ENCODE measurements at places on chromosomes 5 and 9.

DNA sequence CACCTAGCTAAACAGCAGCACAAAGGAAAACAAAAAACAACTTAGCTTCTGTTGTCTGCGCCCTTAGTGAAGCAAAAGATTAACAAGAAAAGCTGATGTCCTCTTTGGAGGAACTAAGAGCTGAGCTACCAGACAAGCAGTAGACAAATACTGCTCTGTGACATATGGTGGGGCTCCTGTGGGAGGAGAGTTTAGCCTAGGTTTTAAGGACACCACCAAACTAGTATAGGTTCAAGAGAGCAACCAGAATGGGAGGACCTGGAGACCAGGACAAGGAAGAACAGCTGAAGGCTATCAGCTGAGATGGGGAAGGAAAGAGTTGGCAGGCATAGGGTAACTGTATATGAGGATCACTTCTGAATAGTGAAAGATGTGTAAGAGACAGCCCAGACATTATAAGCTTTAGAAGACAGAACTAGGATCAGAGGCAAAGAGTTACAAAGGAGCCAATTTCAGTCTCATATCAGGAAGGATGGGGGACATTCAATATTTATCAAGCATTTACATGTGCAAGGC, 27.2 kb downstream of the FBXW2 start:
- DNase-seq, result no peak

GRCh38 chr5:143642791-143643190, 169.2 kb upstream of the HMHB1 start:
- no peak for DNase-seq

- no peak for DNase-seq
Measured at GRCh38 chr9:133372144-133372543, 3.7 kb downstream of the SURF4 start.

DNA sequence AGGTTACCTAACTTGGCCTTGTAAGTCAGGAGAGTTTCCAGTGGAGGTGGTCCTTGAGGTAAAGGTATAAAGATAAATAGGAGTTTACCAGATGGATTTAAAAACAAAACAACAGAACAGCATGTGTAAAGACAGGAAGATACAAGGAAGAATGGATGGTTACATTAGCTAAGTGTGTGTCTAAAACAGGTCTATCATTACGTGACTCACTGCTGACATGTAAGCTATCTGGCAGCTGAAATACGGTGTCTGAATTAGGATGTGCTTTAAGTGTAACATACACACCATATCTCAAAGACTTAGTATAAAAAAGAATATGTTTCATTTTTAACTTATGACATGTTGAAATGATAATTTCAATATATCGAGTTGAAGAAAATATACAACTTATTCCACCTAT, 405.1 kb upstream of the ADAMTSL1 start:
- DNase-seq, result no peak

DNA sequence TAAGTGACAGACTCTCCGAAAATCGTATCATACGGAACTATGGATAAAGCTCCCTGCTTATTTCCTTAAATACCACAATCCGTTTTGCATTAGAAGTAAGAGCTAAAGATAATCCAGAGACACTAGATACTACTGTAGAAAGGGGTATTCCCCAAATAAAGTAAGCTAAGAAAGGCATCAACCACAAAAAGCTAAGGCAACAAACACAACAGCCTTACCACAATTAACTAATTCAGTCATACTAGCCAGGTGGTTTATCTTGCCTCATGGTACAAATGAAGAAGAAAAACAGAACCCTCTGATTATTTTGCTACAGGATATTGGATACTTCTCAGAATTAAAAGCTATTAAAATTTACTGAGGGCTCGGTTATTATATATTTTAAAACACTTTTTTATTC, 14.1 kb downstream of the ERP44 start:
- no peak for DNase-seq

- DNase-seq, result no peak
Measured at GRCh38 chr5:170338933-170339779, 41.6 kb upstream of the LCP2 start.

GRCh38 chr9:92141144-92142129, 26.2 kb upstream of the SPTLC1 start:
- no peak for DNase-seq

DNA sequence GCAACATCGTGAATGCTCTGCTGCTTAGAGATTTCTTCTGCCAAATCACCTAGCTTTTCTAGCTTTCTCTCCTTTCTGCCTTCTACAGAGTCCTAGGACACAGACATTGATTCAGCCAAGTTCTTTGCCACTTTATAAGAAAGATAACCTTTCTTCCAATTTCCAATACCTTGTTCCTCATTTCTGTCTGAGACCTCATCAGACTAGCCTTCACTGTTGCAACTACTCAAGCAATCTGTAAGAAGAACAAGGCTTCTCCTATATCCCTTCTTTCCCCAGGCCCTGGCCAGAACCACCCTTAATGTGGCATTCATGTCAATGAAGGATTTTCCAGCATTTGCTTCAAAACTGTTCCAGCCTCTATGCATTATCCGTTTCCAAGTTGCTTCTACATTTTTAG, 24.3 kb downstream of the FBXO10 start:
- no peak for DNase-seq

GRCh38 chr9:128683340-128684064, 5.5 kb upstream of the SET start:
- DNase-seq, result no peak

GRCh38 chr5:55306641-55307382, 682 bp downstream of the DHX29 start:
- DNase-seq, result no peak

GRCh38 chr9:124320062-124320973, 62.6 kb downstream of the NEK6 start:
- no peak for DNase-seq

DNA sequence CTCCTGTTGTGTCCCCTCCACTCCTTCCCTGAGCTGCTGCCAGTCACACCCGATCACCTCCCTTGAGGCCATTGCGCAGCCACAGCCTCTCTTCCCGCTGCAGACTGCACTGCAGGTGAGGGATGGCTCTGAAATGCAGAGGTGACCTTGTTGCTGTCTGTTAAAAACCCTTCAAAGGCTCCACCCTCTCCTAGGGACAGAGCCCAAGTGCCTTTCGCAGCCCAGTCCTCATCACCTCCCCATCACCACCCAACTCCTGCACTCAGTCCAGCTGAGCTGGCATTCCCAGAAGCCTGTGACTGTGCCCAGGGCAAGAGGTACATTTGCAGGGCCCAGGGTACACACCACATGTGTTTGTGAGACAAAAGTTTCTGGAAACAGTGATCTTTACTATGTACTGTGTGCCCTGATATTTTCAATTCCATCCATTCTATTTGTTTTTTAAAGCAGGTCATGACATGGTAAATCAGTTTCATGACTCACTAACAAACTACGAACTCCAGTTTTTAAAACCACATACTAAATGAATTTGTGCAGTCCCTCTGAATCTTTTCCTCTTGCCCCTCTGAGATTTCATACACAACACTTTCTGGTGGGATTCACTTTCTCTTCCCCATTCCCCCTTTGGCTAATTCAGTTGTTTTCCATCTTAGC, 73.0 kb upstream of the SPOCK1 start:
- no peak for DNase-seq

- no peak for DNase-seq
Measured at GRCh38 chr5:54425258-54425657, 30.2 kb upstream of the HSPB3 start.

DNA sequence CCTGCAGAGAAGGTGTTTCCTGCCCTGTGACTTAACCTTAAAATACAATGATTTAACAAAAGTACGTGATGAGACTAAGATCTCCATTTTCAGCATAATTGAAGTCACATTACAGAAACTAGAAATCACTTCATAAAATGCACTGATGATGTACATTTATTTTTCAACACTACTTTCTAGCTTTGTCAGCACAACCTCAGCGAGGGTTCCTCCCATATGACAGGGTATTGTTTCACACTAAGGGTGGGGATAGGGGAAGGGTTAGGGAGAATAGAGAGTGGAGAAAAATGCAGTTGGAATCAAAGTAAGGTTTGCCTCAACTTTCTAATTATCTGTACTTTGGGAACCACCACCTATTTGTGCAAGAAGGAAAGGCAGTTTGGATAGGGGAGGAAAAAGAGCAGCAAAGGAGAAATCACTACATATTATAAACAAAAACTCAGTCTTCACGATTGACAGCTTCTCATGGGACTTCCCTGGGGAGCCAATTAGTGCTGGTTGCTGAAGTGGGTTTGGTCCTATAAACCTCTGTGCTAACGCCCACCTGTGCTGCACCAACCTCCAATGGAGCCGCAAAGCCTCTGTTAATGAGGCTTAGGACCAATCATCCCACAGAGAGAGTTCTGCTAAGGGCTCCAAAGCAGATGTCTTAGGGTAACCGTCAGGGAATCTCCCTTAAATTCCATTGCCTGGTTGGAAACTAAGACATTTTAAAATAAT, 369.2 kb upstream of the PDE4D start:
- no peak for DNase-seq

GRCh38 chr9:27572566-27572917, 739 bp downstream of the C9orf72 start:
- DNase-seq, result no peak

GRCh38 chr9:70574151-70574837, 159.8 kb upstream of the KLF9 start:
- no peak for DNase-seq

DNA sequence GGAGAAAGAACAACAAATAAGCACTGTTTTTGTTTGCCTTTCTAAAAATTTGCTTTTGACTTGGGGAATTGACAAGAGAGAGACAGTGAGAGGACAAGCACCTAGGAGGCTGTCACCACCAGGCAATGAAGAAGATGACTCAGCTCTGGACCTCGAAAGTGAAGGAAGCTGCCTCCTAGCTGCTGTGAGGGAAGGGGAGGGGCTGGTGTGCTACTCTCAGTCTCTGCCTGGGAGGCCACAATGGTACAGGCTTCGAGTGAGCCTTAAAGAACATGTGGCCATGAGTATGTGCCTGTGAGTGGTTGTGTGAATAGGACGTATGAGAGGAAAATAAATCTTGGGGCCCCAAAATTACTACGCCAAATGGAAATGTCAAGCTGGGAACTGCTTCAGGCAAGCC, 7.1 kb upstream of the PLK2 start:
- DNase-seq, result no peak

DNA sequence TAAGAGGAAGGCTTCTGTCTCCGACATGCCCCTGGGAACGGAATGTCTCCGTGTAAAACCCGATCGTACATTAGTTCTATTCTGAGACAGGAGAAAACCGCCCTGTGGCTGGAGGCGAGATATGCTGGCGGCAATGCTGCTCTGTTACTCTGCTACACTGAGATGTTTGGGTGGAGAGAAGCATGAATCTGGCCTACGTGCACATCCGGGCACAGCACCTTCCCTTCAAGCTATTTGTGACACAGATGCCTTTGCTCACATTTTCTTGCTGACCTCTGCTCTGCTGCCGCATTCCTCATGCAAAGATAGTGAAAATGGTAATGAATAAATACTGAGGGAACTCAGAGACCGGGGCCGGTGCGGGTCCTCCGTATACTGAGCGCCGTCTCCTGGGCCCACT, 2.2 kb upstream of the DPP7 start:
- DNase-seq, result no peak

- DNase-seq, result no peak
Measured at GRCh38 chr5:105207066-105207465, 1644.5 kb upstream of the NUDT12 start.

- DNase-seq, result no peak
Measured at GRCh38 chr5:20305463-20305862, 317.5 kb upstream of the CDH18 start.

- DNase-seq, result no peak
Measured at GRCh38 chr5:86617309-86617755, 409 bp upstream of the COX7C start.

DNA sequence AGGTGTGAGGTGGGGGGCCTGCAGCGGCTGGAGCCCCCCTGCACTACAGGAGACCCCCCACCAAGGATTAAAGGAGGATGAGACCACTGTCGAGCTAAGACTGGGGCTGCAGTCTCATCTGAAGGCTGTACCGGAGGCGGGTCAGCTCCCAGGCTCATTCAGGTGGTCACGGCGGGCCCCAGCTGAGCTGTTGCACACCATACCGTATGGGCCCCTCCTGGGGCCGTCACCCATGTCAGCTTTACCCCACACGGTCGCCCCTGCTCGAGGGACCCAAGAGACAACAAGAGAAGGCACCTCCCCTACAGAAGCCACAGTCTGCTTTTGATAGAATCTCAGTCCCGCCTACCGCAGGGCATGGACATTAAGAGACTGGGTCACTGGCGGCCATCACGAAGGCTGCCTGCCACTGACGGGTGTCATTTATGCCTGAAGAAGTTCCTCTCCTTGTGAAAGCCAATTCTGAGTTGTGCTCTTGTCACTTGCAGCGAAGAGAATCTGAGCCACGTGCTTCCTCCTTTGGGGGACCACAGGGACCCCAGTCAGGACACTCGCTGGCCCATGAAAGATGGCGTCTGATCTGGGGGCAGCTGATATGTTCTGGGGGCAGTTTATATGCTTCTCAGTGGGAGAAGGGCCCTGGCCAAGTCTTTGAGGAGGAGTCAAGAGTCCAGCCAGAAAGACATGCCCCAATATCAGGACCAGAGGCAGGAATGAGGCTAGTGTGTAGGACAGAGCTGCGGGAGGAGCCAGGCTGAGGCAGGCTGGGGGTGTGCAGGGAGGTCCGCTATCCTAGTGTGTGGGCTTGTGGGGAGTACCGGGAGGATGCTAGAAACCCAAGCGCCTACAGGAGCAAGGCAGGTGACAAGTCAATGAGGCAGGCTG, 102.4 kb downstream of the ZNF354C start:
- DNase-seq, result no peak

- no peak for DNase-seq
Measured at GRCh38 chr9:89753472-89754055, 148.8 kb downstream of the GADD45G start.

GRCh38 chr9:84789463-84789830, 119.9 kb downstream of the NTRK2 start:
- no peak for DNase-seq

DNA sequence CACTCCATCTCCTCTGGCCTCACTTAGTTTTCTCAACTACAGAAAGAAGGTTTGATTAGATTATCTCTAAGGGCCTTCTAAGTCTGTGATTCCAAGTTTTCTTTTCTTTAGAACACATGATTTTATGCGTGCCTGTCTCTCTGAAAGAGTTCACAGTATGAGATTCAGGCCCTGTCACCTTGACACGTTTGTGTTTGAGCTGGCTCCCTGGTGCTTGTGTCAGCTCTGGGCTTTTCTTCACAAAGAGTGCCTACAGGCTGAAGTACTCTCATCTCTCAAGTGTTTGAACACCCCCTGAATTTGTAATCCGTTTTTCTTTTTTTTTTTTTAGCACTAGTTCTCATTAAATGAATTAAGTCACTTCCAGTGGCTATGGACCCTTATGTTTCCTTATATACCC, 306.9 kb upstream of the C9orf72 start:
- no peak for DNase-seq

GRCh38 chr5:113325054-113325453, 109.7 kb downstream of the TSSK1B start:
- DNase-seq, result no peak
